ENCODE measurements at places on chromosomes 6 and 20. TPM values are rescaled to one million over a fixed set of nuclear protein-coding genes. Genes with fewer than 3 reads are reported as not detected.

The RIPOR2 gene
- 0.76 TPM for total RNA-seq

The ASIP gene
- not detected for total RNA-seq

The ADAM33 gene
- 0.33 TPM for total RNA-seq

The PAK5 gene
- total RNA-seq, result not detected

The PKIB gene
- total RNA-seq, result 15.2 TPM

The RBM39 gene
- total RNA-seq, result 75.4 TPM

The OR2H2 gene
- not detected for total RNA-seq
